ENCODE measurements at places on chromosomes 2 and 18.

DNA sequence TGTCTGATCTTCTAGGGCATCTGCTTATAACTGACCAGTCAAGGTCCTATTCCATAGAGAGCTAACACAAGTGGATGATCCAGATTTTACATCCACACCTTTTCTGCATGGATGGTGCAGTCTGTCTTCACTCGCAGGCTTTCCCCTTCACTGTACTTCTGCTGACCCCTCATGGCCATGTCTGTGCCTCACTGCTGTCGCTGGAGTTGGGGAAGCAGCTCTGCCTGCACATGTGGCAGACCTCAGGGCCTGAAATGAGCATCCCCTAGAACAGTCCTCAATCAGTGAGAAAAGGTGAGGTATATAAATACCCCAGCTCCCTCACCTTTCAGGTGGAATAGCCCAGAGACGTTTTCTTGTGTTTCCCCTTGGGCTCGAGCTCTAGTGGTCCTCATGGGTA lies 233.8 kb downstream of the ANKRD36B start:
- DNase-seq = no peak

GRCh38 chr2:85419009-85419675 lies 628 bp downstream of the SH2D6 start:
- no peak for DNase-seq

- DNase-seq = no peak
Measured at GRCh38 chr18:11040823-11041656, 108.3 kb downstream of the PIEZO2 start.

- no peak for DNase-seq
Measured at GRCh38 chr18:23279931-23280330, 144.6 kb downstream of the CABLES1 start.

DNA sequence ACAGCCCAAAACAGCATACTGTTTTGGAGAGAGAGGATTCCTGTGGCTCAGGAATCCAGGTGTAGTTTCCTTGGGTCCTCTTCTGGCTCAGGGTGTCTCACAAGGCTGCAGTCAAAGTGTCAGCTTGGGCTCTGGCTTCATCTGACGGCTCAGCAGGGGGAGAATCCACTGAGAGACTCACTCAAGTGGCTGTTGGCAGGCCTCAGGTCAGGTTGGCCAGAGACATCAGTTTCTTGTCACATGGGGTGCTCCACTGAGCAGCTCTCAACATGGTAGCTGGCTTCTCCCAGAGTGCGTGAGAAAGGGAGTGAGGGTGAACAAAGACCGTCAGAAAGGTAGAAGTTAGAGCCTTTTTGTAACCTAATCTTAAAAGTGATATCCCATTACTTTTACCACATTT lies 168.4 kb downstream of the SOCS6 start:
- DNase-seq = no peak

DNA sequence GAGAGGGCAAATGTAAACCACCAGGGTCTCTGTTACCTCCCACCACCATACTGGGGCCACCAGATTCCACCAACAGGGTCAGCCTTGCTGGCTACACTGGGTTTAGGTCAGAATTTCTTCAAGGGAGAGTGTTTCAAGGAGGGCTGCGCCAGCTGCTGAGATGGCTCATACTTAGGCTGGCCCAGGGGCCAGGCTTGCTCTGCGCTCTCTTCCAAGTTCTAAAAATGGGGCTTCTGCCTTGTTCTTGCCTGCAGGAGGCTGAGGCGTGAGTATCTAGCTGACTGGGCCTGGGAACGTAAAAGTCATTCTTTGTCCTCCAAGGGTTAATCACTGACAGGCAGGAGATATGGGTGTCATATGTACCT lies 28.1 kb downstream of the MRPL33 start:
- no peak for DNase-seq

GRCh38 chr18:59454909-59455727 lies 96.1 kb upstream of the LMAN1 start:
- DNase-seq = no peak

- DNase-seq = no peak
Measured at GRCh38 chr2:84788027-84788426, 92.9 kb downstream of the TRABD2A start.

- no peak for DNase-seq
Measured at GRCh38 chr2:14907014-14907612, 274.6 kb downstream of the LRATD1 start.

DNA sequence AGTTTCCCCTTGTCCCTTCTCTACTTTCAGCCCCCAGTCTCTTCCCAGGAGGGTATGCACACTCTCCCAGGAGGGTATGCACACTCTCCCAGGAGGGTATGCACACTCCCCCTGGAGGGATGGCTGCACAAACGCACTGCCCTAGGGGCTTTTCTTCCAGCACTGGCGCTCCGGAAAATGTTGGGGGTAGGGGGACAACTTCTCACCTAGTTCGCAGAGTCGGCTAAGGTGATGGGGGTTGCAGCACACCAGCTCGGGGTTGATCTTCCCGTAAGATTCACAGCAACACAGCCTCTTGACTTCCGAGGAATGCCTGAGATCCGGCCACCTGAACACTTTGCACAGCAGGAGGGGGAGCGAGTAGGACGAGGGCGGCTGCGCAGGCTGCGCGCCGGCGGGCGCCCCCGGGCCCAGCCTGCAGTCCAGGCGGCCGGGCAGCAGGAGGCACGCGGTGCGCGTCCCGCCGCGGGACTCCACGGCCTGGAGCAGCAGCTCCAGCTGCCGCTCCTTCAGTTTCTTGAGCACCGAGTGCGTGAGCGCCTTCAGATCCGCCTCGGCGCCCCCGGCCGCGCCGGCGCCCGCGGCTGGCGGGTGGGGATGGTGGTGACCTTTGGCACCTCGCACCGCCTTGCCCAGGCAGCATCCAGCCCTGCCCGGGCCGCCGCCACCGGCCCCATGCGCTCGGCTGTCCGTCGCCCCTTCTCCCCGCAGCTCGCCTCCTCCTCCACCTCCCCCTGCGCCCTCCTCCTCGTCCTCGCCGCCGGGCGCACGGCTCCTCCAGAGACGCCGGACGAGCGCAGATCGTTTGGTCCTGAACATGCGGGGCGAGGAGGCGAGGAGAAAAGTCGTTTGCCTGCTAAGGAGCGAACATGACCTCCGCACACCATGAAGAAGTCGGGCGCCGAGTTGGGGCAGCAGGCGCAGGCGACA lies 894 bp downstream of the SMAD7 start:
- DNase-seq = peak; percentile 28

DNA sequence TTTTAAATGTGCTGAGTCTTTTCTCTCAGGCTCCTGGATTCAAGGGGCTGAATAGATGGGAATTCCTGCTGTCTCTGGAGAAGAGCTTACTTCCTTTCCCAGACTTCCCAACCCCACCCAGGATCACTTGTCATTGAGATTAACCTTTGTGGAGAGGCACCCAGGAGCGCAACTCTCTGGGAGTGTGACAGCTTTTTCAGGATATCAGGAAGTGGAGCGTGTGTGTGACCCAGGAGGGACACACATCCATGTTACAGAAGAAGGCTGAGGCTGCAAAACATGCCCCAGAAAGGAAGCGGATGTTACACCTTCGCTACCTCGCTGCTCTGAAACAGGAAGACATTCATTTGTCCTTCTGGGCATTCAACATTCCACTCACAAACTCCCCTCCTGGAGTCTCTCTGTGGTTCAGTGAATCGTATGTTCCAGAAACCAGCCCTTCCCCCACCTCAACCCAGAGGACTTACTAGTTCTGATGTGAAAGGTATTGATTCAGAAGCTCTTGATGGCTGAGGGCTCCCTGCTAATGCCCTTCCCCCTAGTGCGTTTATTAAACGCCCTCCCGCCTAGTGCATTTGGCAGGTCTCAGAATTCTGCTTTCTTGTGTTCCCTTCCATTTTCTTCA lies 523.9 kb downstream of the TNS1 start:
- DNase-seq = no peak

GRCh38 chr2:24337890-24338289 lies 22.4 kb downstream of the ITSN2 start:
- DNase-seq = no peak

- DNase-seq = no peak
Measured at GRCh38 chr2:73989972-73990371, 5.3 kb downstream of the TET3 start.

DNA sequence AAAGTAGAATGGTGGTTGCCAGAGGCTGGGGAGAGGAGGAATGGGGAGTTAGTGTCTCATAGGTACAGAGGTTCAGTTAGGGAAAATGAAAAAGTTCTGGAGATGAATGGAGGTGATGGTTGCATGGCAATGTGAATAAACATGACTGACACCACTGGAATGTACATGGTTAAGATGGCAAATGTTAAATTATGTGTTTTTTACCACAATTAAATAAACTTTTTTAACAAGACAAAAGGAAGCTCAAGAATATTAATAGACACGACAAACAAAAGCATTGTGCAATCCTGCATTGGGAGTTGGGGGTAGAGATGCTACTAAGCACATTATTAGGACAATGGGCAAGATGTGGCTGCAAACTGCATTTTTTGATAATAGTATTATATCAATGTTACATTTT lies 147.7 kb downstream of the TWIST2 start:
- DNase-seq = no peak

DNA sequence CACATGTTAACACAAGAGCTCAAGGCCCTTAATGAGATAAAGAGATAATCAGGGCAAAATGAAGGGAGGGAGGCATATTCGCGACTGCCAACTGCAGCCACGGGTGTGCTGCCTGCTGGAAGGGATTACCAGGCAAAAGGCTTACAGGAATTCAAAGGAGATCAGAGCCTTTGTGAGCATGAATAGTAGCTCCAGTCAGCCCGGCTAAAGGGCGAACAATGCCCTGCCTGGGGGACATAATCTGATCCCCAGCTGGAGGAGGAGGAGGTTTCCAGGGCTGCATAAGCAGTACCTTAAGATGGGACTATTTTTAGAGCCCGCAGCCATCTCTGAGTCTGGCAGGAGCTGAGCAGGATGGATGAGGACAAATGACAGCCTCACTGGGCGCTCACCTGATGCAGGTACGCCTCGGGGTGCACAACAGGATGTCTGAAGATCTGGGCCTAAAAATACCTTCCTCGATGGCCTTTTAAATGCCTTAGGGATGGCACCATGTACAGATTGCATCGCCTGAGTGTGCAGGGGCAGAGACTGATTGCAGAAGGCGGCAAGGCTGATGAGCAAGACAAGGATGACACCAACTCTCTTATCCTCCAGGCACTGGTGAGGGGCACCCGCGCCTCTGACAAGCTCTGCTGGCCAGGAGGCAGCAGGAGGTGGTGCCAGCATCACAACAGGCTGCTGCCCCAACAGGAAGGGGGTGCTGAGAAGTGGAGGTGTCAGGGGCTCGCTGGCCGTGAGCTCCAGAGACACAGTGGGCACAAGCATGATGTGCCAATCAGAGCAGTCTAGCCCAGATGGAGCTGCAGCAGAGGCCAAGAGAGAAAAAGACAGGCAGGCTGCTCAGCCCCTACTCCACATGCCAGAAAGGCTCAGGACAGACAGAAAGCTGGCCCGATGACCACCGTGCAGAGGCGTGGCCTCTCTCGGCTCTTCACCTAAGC lies 111.4 kb downstream of the EIPR1 start:
- DNase-seq = no peak

DNA sequence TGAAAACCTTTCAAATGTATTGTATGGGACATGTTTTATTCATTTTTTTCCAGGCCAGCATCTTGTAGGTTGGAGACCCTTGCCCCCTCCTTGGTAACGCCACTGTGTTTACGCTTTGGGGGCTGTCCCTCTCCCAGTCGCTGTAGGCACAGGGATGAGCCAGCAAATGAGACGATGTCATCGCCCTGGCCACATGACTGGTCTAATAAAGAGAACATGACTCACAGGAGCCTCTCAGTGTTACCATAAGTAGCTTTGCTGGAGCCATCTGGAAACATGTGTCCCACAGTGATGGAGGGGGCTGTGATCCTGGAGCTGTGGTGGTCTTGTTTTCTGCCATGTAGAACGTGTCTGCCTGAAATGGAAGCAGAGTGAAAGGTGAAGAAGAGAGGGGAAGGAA lies 78.9 kb downstream of the CD8B2 start:
- DNase-seq = no peak

DNA sequence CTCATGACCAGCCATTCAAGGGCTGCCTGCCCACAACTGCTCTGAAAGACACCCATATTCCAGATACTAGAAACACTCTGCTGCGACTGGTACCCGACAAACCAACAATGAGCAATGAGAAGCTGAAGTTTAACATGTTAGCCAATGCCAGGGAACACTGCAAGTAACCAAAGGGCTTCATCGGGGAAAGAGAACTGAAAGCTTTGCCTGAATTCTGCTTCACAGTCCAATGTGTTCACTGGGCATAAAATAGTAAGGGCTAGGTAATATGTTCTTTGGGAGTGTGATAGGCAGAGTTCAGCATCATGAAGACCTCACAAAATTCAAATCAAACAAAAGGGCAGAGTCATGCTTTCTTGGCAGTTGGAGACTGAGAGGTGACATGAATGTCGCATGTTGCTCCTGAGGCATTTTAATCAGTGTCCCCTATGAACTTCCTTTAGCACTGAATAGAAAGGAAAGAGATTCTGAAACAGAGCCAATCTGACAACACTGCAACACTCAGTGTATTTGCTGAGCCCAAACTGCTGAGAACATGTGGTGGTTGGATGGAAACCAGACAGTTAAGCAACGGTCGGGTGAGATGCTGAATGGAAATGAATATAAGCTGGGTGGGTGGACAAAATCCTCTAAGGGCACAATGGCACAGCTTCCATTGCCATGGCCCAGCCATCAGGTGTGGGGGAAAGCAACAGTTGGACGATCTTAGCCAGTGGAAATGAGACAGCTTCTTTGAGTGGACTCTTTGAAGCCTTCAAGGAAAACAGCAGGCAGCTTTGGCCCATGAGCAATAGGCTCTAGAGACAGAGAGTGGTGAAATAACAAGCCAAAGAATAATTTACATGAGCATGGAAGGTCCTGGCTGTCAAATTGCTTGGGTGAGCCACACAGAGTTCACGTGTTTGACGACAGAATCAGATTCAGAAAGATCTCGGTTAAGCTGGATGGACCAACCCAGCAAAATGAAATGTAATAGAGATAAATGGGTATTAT lies 277.5 kb downstream of the AFF3 start:
- no peak for DNase-seq

DNA sequence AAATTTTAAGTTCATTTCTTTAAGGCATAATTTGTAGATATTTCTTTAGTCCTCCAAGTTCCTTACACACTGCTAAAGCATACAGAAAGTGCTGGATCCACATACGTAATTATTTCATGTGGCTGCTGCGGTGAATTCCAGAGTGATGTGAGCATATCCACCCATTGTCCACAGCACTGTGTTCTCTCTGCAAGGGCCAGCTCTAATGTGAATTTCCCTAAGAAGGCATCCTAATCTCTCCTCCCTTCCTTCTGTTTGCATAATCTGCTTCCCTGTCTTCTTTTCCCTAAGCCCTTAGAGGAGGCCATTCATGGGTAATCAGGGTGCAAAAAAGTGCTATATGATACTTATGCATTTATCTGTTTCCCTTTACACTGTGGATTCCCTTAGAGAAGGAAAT lies 57.2 kb downstream of the COBLL1 start:
- no peak for DNase-seq

All from activated T-helper 1 cell treated with Interleukin-2 at 50 U/mL for 16 hours (primary cell).